ENCODE measurements at places on chromosomes 4 and X. TPM values are rescaled to one million over a fixed set of nuclear protein-coding genes. Genes with fewer than 3 reads are reported as not detected.

SCRG1 gene
- under 0.01 TPM for total RNA-seq

DNA sequence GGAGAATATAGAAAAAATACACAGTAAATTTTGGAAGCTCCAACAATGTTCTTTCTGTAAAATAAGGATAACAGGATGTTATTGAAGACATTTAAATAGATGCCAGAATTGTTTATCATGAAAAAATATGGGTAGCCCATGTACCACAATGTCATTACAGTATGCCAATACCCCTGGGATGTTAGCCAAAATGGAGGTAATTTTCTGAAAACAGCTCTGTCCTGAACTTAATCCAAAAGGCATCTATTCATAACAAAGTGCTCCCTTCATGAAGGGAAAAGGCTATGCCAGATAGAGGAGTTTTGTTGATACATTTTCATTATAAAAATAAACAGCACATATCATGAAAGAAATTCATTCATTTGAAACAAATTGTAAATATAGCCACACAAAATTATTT lies 1902.6 kb upstream of the AGA start:
- no peak for DNase-seq
- no peaks in the 10 kb centered on the region for H3K36me3 ChIP-seq
- no peaks in the 10 kb centered on the region for H3K4me1 ChIP-seq
- no peak overlapping the region for H3K27ac ChIP-seq
- no peaks in the 10 kb centered on the region for H3K27me3 ChIP-seq

SPANXN3 gene
- not detected for total RNA-seq

DNA sequence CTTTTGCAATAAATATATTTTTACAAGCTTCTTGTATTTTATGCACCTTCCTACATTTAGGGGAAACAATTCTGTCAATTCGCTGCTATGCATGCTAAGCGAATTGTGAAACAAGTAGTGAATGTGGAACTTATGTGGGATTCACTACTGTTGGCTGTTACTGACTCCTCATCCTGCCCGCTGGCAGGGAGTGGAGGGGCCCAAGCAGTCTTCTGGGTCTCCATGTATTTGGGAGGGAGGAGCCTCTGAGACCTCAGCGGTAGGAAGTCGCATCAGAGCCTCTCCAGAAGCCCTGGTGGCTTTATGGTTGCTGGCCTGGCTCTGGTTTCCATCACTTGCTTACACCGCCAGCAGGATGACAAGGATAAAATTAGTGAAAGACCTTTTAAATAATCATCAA lies 3.7 kb upstream of the SETD7 start:
- DNase-seq, result no peak
- H3K36me3 ChIP-seq, result no peaks in the 10 kb centered on the region
- H3K4me3 ChIP-seq, result no peak overlapping the region
- H3K27ac ChIP-seq, result no peak overlapping the region
- peaks cover 20% of the 10 kb centered on the region for H3K27me3 ChIP-seq

- 0 out of 2 replicates have a peak, but pooled peaks cover 2% of the 10 kb centered on the region for H3K4me1 ChIP-seq
- H3K27ac ChIP-seq, result no peak overlapping the region
- H3K36me3 ChIP-seq, result no peaks in the 10 kb centered on the region
- DNase-seq, result no peak
Measured at GRCh38 chrX:46841346-46841745, 4.5 kb downstream of the RP2 start.

GRCh38 chr4:108181704-108182103 lies 13.0 kb upstream of the LEF1 start:
- H3K36me3 ChIP-seq, result no peaks in the 10 kb centered on the region
- H3K4me3 ChIP-seq, result no peak overlapping the region
- H3K27me3 ChIP-seq, result peaks cover 2% of the 10 kb centered on the region
- H3K4me1 ChIP-seq, result no peaks in the 10 kb centered on the region

DNA sequence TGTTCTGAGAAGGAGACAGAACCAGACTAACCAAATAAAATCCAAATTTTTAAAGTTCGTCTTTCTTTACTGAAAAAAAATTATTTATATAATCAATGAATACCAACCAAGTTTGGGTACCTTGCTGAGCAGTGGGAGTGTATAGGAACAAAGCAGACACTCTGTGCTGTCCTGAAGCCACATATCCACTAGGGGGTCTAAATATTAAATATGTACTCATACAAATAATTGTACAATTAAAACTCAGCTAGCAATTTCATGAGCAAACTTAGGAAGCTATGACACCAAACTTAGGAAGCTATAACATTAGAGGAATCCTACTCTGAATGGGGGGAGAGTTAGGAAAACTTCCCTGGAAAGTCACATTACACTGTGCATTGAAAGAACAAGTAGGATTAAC lies 582.0 kb upstream of the EPHA5 start:
- no peaks in the 10 kb centered on the region for H3K27me3 ChIP-seq
- no peak overlapping the region for H3K4me3 ChIP-seq
- H3K4me1 ChIP-seq, result no peaks in the 10 kb centered on the region
- DNase-seq, result no peak

CACNA1F gene
- not detected for total RNA-seq

DNA sequence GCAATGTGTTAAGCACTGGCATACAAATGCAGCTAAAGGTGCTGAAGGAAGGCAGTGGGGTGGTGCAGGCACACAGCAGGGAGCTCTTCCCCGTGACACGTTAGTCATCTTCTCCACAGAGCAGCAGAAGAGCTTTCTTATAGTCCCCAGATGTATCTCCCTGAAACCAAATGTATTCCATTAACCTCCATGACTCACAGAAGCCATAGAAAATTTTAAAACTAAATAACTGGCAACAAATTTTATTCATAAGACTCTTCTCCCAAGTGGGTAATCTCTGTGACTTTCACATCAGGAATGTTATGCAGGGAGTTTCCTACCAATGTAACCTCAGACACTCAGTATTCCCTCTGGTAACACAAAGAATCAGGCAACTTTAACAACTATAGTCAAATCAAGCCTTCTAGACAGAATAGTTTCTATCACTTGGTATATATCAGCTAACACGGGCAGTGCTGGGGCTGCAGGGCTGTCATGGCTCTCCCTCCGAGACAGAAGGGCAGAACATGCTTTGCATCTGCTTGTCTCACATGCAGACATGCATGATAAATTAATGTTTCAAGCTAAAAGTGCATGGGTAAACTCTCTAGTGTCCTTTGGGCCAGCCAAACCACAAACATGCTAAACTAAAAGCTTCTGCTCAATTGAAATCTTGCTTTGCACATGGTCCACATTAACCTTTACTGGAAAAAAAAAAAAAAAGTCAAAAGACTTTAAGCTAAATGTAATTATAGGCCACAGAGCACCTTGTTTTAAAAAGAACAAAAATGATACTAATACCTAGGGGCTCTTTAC lies 28.2 kb downstream of the ANXA5 start:
- peaks cover 40% of the 10 kb centered on the region for H3K36me3 ChIP-seq
- peaks cover 14% of the 10 kb centered on the region for H3K4me1 ChIP-seq
- no peaks in the 10 kb centered on the region for H3K27me3 ChIP-seq

TMPRSS11D gene
- total RNA-seq, result not detected

NXF2 gene
- not detected for total RNA-seq

SPARCL1 gene
- not detected for total RNA-seq

DNA sequence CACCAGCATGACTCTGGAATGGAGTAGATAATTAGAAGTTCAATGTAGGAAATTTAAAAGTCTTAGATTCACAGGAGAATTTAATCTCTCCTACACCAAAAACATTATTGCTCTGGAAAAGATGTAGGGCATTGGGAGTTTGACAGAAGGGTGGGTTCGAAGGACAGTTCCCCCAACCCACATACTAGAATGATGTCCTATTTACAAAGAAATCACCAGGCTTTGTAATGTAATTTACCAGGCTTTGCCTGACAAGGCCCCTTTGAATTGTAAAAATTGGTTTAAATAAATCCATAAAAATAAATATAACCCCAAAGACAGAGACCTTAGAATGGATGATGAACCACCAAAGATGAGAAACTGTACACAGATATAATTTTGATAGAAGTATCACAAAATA lies 399.2 kb upstream of the GRID2 start:
- no peaks in the 10 kb centered on the region for H3K4me1 ChIP-seq
- H3K27ac ChIP-seq, result no peak overlapping the region
- no peaks in the 10 kb centered on the region for H3K36me3 ChIP-seq
- H3K4me3 ChIP-seq, result no peak overlapping the region
- DNase-seq, result no peak

DNA sequence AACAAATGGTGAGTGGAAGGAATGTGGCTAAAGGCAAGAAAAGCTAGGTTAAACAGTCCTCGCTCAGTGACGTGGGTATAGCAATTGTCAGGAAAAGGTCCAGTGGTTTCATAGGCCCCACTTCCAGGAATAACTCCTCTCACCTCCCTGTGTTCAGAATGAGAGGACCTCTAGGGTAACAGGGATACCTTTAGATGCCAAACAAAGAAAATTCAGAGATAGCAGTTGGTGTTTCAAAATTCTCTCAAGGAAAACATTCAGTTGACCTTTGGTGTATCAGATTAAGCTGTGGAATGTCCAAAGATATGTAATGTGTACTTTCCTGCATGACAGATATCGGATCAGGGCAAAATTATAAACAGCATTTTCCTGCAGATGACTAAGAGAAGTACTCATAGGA lies 155.9 kb downstream of the ARHGAP6 start:
- no peaks in the 10 kb centered on the region for H3K36me3 ChIP-seq
- no peak overlapping the region for H3K4me3 ChIP-seq
- no peaks in the 10 kb centered on the region for H3K27me3 ChIP-seq
- H3K4me1 ChIP-seq, result peaks cover 4% of the 10 kb centered on the region
- H3K27ac ChIP-seq, result peak overlapping the region; percentile 98

- no peaks in the 10 kb centered on the region for H3K4me1 ChIP-seq
- DNase-seq, result peak; percentile 36
- no peak overlapping the region for H3K27ac ChIP-seq
Measured at GRCh38 chr4:154124539-154125255, 335.8 kb upstream of the SFRP2 start.

HMGB2 gene
- 49.3 TPM for total RNA-seq

DNA sequence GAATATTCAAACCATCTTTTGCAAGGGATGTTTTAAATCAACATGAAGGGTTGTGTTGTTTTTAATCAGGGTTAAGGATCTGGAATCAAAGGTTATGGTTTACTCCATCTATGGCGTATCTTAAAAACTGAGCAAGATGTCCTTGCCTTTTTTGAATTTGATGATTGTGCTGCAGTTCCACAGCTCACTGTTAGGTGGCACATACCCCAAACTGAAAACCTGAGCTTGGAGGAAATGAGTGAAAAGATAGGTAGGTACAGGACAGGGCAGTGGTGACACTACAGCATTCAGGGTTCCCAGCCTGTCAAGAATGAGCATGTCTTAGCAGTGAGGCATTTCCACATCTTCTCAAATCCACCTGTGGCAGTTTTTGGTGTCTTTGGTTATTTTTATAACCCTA lies 13.1 kb upstream of the EOLA1 start:
- no peak overlapping the region for H3K4me3 ChIP-seq
- peak; percentile 28 for DNase-seq
- H3K27me3 ChIP-seq, result peaks cover 2% of the 10 kb centered on the region
- H3K36me3 ChIP-seq, result peaks cover 2% of the 10 kb centered on the region
- H3K4me1 ChIP-seq, result no peaks in the 10 kb centered on the region

DNA sequence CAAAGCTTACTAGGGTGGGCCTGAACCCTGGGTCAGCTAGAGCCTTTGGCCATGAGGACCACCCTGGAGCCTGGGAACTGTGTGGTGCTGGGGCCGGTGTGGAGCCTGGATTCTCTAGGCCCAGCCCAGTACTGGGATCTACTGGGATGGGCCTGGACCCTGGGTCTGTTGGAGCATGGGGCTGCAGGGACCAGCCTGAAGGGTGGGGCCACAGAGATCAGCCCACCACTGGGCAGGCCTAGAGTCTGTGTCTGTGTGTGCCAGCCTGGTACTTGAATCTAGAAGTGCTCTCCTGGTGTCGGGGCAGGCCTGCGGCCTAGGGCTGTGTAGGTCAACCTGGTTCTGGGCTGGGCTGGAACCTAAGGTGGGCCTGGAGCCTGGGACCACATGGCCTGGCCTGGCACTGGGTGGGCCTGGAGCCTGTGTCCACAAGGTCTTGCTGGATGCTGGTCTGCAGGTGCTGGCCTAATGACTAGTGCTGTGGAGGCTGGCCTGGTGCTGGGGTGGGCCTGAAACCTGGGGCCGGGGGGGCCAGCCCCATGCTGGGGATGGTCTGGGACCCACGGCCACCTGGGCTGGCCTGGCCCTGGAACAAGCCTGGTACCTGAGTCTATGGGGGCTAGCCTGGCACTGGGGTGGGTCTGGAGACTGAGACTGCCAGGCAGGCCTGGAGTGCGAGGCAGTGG lies 21.1 kb downstream of the KANTR start:
- no peaks in the 10 kb centered on the region for H3K36me3 ChIP-seq
- H3K27ac ChIP-seq, result peak overlapping the region; percentile 13
- H3K4me3 ChIP-seq, result no peak overlapping the region
- no peaks in the 10 kb centered on the region for H3K4me1 ChIP-seq
- DNase-seq, result no peak

CSAG2 gene
- total RNA-seq, result not detected

RFC1 gene
- total RNA-seq, result 49.3 TPM

TEC gene
- total RNA-seq, result 1.1 TPM

DNA sequence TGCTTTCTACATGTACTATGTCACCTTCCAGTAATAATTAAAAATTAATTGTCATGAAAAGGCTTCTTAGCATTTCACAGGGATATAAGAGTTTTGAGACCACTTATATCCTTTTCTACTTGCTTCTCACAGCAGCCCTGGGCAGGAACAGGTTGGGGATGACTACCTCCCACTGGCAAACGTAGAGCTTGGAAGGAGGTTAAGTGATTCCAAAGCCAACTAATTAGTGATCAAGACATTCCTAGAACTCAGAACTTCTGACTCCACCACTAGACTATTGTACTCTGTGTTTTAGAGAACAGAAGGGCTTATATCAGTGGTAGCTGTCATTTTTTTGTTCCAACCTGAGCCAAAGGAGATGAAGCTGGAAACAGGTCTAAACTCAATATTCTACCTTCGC lies 364.5 kb upstream of the BOD1L1 start:
- no peak overlapping the region for H3K4me3 ChIP-seq
- DNase-seq, result no peak
- H3K27ac ChIP-seq, result no peak overlapping the region

DNA sequence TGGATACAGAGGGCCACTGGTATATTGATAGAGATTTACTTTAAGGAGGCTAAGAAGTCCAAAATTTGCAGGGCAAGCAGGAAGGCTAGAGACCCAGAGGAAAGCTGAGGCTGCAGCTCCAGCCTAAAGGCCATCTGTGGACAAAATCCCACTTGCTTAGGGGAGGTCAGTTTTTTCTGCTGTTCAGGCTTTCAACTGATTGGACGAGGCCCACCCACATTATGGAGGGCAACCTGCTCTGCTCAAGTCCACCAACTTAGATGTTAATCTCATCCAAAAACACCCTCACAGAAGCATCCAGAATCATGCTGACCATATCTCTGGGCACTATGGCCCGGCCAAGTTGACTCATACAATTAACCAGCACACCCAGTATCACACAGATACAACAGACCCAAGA lies 176.3 kb downstream of the EVC2 start:
- peaks cover 1% of the 10 kb centered on the region for H3K4me1 ChIP-seq
- H3K27ac ChIP-seq, result no peak overlapping the region
- no peak for DNase-seq
- no peaks in the 10 kb centered on the region for H3K27me3 ChIP-seq

GRCh38 chrX:88170553-88170952 lies 576.5 kb upstream of the CPXCR1 start:
- H3K36me3 ChIP-seq, result no peaks in the 10 kb centered on the region
- no peak for DNase-seq
- H3K27me3 ChIP-seq, result no peaks in the 10 kb centered on the region

GRCh38 chrX:31168551-31168950 lies 96.7 kb upstream of the FTHL17 start:
- no peaks in the 10 kb centered on the region for H3K4me1 ChIP-seq
- no peaks in the 10 kb centered on the region for H3K27me3 ChIP-seq
- no peak overlapping the region for H3K4me3 ChIP-seq

MGAT4D gene
- not detected for total RNA-seq

- no peaks in the 10 kb centered on the region for H3K27me3 ChIP-seq
- no peak for DNase-seq
- no peaks in the 10 kb centered on the region for H3K4me1 ChIP-seq
- H3K27ac ChIP-seq, result no peak overlapping the region
Measured at GRCh38 chrX:13863324-13863723, 46.4 kb upstream of the GPM6B start.
